ENCODE measurements at places on chromosomes 2 and 18.

DNA sequence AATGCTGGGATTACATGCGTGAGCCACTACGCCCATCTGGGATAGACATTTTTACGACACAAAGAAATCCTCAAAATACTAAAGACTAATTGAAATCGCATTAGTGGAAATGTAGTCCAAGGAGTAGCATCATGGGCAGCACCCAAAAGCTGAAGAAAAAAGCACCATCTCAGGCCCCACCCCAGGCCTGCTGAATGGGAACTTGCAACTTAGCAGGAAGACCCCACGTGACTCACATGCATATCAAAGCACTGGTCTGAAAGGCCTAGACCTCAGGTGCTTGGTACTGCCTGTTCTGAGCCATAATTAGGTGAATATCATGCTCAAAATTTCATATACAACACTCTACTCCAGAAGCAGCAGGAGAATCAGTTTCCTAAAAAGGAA, 28.9 kb downstream of the SPRED2 start:
- no peak for DNase-seq

DNA sequence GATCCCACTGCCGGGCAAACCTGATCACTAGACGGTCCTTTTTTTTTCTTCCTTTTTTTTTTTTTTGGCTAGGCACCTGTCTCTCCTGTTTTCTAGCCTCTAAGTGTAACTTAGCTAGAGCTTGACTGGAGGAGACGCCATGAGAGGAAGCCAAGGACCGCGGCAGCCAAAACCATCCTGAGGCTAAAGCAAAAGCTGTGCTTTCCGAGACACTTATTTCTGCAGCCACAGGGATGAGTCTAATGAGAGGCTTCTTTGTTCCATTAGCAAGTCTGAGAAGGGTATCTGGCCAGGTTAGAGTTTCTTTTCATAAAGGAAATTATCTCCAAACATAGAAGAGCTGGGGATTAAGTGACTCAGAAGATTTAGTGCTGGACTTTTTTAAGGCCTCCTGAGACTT, 7.3 kb upstream of the CXCR4 start:
- DNase-seq, result no peak

DNA sequence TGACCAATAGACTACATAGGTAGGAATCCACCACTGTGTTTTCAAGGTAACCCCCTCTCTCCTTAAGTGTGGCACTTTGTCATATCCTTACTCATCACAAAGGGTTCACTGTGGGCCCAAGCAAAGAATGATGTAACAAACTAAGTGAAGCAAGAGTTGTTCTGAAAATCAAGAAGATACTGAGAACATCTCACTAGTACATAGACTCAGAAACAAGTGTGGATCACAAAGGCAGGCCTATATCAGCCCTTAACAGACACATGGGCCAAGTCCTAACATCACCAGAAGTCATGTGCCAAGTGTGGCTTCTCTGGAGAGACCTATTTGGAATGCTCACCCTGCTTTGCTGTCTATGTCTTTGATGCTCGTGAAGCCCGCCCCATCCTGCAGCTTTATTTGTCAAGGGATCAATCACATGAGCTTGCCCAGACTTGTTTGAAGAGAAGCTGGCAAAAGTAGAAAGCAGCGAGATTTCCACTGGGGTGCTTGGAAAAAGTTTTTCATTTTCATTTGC, 131.2 kb upstream of the TTC39C start:
- DNase-seq, result no peak

- DNase-seq, result no peak
Observed at GRCh38 chr2:116467243-116467642, 1347.2 kb upstream of the DDX18 start.

DNA sequence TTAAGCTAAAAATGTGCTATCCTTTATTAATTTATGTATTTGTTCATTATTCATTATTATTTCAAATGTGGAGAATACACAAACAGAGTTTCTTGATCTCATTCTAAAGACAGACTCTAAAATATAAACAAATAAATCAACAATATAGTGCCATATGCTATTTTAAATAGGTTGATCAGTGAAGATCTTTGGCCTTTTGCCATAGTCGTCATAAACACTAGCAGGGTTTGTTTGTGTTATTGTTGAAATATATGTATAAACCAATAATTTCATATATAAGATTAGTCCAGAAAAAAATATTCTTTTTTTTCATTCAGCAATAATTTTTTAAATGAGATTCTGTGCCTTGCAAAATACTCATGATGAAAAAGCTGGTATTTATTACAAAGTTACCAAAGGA, 62.1 kb upstream of the KYNU start:
- no peak for DNase-seq

DNA sequence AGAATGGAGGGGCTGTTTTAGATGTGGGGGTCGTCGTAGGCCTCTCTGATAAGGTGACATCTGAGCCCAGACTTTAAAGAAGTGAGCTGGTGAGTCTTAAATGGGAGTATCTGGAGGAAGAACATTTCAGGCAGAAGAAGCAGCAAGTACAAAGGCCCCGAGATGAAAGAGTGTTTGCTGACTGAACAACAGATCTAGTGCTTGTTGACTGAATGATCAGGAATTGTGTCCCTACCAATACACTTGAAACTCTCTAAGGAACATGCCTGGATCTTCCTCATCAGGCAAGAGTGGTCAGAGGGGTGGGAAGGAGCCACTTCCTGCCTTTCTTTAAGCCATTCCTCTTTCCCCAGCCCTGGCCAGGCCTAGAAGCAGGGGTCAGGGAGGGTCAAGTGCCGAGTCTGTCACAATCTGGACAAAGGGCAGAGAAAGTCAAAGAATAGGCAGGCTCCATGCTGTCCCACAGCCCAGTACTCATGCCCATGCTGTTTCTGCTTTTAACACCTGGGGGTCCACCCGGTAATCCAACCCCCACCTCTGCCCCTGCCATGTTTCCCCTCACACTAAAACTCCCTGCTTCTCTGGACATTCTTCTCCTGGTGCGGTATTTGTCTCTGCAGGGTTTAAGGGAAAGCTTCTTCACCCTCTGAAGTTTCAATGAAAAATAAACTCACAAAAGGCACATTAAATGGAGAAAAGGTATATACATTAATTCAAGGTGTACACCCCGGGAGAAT, 3.0 kb upstream of the TMEM37 start:
- DNase-seq, result no peak

- DNase-seq, result no peak
Observed at GRCh38 chr2:103875131-103875530, 978.8 kb upstream of the POU3F3 start.

- no peak for DNase-seq
Observed at GRCh38 chr2:214575030-214575429, 164.2 kb downstream of the VWC2L start.

DNA sequence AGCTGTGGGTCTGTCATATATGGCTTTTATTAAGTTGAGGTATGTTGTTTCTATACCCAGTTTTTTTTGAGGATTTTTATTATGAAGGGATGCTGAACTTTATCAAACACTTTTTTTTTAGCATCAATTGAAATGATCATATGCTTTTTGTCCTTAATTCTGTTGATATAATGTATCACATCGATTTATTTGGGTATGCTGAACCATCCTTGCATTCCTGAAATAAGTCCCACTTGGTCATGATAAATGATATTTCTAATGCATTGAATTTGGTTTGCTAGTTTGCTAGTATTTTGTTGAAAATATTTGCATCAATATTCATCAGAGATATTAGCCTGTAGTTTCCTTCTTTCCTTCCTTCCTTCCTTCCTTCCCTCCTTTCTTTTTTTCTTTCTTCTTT, 22.5 kb upstream of the CWC22 start:
- DNase-seq, result no peak

Data from Panc1 (cell line).